ENCODE measurements at places on chromosomes 4 and X.

GRCh38 chr4:40216622-40217366 lies 20.0 kb downstream of the RHOH start:
- DNase-seq = no peak

GRCh38 chrX:43973249-43974099 lies at the start of gene NDP:
NDP (minus strand) TSS chrX:43973390; CDS start chrX:43958645, 14,745 bp downstream.
- no peak for DNase-seq

DNA sequence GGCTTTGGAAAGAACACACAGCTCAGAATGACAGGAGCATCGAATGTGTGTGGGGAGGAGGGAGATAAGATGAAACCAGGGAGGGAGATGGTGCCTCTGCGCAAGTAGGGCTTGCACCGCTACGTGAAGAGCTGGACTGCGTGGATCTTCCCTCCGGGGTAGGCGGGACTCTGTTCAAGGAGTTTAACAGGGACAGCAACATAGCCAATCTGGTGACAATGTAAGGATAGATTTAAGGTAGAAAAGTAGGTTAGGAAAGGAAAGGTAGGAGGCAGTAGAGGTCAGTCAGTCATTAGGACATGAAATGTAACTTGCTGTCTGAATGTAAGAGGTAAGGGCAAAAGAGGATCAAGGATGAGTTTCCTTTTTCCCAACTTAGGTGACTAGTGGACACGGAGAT lies 152.5 kb downstream of the DCTD start:
- DNase-seq = no peak

- no peak for DNase-seq
Observed at GRCh38 chrX:103092942-103093341, at the start of gene NXF3. NXF3 (minus strand) TSS chrX:103093143; CDS start chrX:103093023, 120 bp downstream.

- DNase-seq = no peak
Observed at GRCh38 chr4:170414961-170415360, 325.2 kb upstream of the AADAT start.

DNA sequence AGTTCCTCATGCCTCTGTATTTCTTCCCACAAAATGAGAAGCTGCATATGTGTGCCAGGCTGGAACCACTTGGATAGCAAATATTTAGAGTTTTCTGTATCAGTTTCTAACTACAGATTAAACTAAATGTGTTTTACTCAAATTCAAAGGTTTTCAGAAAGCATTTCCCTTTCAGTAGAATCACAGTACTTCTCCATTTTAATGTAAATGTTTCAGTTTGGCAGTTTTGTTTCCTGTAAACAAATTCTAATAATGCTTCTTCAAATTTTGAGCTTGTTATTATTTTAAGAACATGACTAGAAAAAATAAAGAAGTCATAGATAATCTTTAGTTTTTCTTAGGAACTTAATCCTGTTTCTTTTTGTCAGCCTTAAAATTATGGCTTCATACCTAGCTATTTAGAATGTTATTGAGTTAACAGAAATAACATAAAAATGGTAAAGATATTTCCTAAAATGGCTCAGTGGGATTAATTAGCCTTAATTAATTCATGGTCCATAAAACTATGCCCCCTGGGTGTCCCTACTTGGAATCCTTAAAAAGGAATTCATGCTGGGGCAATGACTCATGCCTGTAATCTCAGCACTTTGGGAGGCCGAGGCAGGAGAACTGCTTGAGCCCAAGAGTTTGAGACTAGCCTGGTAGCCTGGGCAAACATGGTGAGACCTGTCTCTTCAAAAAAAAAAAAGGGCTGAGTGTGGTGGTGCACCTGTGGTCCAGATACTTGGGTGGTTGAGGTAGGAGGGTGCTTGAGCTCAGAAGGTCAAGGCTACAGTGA lies 83.8 kb upstream of the GPR34 start:
- DNase-seq = no peak

DNA sequence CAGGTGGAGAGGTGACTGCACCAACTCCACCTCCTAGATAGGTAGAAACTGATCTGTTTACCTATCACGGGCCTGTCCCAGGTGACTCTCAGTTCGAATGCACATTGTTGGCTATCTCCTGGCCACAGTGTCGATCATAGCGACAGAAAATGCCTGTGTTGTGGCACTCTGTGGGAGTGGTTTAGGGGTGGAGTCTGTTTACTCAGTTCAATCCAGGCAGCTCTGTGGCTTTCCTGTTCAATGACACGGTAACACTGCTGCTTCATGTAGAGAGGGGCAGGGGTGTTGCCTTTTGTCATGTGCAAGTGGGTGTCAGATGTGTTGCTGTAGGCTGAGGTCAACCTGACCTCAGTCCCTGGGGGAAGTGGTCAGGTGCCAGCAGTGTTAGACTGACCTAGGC lies 1602.4 kb downstream of the TECRL start:
- no peak for DNase-seq

GRCh38 chr4:36233567-36234266 lies 10.6 kb downstream of the ARAP2 start:
- DNase-seq = no peak

DNA sequence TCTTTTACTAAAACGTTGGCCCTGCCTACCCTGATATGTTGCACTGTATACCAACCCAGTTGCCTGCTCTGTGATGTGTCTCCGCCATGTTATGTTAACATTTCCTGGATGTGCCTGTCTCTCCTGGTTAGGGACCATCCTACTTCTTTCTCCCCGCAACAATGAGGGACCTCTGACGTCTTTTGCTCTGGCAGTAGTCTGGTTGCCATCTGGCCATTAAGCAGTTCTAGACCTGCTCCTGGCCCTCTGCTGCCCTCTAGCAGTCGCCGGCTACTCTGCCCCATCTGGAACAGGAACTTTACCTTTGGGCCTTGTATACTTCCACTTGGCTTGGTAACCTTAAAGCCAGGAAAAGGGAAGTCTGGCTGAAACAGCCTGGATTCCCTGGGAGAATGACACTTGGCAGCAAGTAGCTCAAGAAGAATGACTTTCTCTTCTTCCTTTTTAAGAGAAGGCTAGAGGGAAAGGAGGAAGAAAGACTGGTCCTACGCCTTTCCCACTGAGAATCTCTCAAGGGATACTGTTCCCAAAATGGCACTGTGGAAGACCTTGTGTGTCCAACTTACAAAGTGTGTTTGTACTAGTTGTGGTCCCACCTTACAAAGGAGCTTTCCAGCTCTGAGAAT lies 63.5 kb downstream of the GPC3 start:
- no peak for DNase-seq

- no peak for DNase-seq
Observed at GRCh38 chr4:132527817-132528216, 621.3 kb upstream of the PCDH10 start.

DNA sequence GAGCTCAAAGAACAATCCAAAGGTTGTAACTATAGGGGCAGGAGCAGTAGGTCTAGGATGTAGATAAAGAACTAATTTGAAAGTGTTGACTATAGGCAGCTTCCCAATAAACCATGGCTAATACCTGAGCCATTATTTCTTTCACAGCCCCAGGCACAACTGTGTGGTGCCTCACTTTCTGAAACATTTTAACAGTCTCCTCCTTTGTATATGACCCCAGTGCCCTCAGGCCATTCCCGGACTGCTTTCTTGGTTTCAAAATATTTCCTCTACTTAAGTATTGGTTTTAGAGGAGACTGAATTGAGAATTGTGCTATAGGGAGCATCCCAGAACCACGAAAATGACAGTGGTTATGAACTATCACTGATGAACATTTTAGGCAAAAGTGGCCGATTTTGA lies 728.7 kb downstream of the IL1RAPL1 start:
- DNase-seq = no peak

GRCh38 chr4:93810340-93810992 lies 18.1 kb upstream of the ATOH1 start:
- no peak for DNase-seq

DNA sequence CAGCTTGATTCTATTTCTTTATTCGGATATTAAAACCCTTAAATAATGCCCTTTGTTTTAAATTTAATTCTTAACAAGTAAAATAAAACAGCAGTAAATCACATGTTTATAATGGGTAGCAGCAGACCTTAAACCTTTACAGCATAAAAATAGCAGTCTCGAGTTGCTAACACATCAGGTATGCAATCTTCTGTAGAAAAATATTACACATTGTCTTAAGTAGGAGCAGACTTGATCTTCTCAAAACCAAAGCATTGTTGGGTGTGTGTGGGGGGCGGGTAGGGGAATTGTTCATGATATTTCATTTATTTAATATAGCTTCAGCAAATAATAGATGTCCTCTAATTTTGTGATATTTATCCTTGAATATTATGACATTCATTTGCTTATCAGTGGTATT lies 331.4 kb downstream of the PCDH7 start:
- DNase-seq = no peak

DNA sequence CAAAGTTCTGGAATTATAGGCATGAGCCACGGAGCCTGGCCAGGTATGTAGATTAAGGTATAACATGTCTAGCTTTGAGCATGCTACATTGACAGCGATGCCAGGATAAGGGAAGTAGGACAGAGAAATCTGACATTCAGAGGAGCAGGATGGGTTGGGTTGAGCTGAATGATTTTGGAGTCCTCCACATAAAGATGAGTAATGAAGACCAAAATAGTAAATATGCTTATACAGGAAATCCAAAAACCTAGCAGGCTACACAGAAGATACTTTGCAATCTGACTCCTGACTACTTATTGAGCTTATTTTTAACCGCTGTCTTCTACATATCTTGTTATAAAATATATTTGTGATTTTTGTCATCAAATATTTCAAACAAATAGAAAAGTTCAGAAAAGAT lies 69.7 kb downstream of the PDGFC start:
- DNase-seq = no peak

GRCh38 chr4:174215961-174216680 lies 67.3 kb downstream of the FBXO8 start:
- no peak for DNase-seq

DNA sequence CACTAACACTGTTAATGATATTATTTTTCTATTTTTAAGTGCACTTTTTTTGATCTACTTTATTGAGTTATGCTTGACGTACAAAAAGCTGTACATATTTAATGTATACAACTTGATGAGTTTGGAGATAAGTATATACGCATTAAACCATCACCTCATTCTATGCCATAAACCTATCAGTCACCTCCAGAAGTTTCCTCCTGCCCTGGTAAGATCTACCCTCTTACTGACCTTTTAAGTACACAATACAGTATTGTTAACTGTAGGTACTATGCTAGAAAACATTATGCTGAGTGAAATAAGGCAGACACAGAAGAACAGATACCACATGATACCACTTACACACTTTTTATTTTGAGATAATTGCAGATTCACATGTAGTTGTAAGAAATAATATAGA lies 36.9 kb downstream of the INTS6L start:
- DNase-seq = no peak

DNA sequence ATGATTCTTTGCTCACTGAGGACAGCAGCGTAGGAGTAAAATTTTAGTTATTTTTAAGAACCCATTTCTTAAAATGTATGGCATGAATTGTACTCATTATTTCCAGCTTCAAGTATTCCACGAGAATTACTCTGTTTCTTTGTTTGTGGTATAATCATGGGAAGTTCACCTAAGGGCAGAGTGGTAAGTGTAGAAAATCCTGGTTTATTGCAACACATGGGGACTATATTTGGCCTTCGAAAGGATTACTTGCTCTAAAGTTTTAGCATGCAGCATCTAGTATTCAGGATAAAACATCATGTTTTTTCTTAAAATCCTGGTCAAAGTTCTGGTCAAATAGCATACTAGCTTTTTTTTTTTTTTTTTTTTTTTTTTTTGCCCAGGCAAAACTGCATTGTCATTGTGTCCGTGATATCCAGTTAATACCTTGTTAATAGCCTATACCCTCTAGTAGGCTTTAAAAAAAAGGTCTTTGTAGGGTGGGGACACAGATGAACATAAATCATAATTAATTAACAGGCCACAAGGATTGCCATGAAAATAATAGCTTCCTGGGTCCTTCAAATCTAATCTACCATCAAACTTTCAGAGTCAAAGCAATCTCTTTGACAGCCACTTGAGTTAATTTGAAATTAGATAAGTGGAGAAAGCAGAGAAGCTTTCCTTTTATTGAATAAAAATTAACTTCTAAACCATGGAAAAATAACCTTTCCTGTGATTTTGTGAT lies 44.6 kb upstream of the VEGFC start:
- no peak for DNase-seq

DNA sequence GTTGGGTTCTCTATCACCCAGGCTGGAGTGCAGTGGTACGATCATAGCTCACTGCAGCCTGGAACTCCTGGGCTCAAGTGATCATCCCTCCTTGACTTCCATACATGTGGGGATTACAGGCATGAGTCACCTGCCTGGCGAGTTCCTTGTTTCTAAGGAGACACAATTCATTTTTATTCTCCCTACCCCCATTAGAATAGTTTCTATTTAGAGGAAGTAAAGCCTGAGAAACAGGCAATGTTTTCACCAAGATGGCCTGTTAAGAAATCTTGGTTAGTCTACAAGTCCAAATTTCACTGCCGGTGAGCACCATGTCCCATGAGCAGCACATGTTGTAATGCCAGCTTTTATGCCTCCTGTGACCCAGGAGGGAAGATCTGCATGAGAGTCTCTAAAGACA lies 5.7 kb downstream of the CYBB start:
- DNase-seq = no peak

DNA sequence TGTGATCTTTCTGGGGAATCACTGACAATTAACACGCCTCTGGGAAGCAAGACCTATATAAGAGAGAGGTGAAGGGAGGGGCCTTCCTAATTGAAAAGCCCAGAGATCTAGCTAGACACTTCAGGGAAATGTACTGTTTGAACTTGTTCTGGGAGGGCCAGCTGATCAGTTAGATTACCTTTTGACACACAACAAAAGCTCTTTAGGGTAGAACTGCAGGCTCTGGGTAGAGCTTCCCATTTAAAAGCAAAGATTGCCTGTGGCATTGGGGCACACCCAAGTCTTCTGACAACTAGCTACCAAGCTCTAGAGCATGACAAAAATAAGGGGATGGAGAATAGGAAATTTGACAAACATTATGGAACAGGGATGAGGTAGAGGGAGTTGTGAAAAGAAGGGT lies 26.3 kb downstream of the AREG start:
- DNase-seq = no peak

GRCh38 chrX:129717892-129718291 lies 20.9 kb upstream of the XPNPEP2 start:
- DNase-seq = no peak

GRCh38 chr4:119300101-119300978 lies 21.6 kb downstream of the FABP2 start:
- DNase-seq = no peak

DNA sequence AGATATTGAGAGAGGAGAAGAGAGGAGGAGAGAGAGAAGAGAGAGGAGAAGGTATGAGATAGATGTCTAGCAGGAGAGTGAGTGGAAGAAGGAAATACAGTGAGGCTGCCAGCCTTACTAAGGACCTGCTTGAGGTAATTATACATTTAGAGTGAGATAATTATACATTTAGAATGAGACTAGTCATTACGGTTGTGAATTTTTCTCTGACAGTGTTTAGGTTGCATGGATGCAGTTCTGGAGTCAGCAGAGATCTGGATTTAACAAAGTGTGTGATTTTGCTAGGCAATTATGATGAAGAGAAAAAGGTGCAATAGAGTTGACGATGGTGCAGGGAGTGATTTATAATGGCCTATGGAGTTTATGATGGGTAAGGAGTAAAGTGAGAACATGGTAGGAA lies 187.1 kb upstream of the ARX start:
- no peak for DNase-seq
